ENCODE measurements at places on chromosomes 13 and 19. TPM values are rescaled to one million over a fixed set of nuclear protein-coding genes. Genes with fewer than 3 reads are reported as not detected.

Gene MAG
- total RNA-seq: 4.2 TPM

Gene CD70
- total RNA-seq: not detected

Gene CLEC4G
- total RNA-seq: not detected

Gene YJEFN3
- 2.0 TPM for total RNA-seq

Gene CYP4F11
- 8.8 TPM for total RNA-seq

Gene ELANE
- total RNA-seq: 0.98 TPM

Gene SIGLEC8
- total RNA-seq: 0.80 TPM

Gene ZNF878
- total RNA-seq: 0.33 TPM

Gene PRTN3
- total RNA-seq: 0.44 TPM

Gene CCNA1
- total RNA-seq: 2.3 TPM

Gene KCTD15
- total RNA-seq: 14.6 TPM

Gene ZNF223
- 12.3 TPM for total RNA-seq

Gene FCER2
- 0.29 TPM for total RNA-seq

Gene RTBDN
- not detected for total RNA-seq

Gene LRRC8E
- total RNA-seq: 6.6 TPM

Measured in breast epithelium (tissue), 4 donors.